IMR-90 (cell line): ENCODE measurements at places on chromosomes 5 and 9. TPM values are rescaled to one million over a fixed set of nuclear protein-coding genes. Genes with fewer than 3 reads are reported as not detected.

The ASPN gene
- total RNA-seq = under 0.01 and 0.28 TPM in 2 replicates

The NEURL1B gene
- total RNA-seq = 1.8 and 1.9 TPM in 2 replicates

The CER1 gene
- total RNA-seq = not detected in 2 replicates

The ZNF354C gene
- 5.6 and 7.2 TPM in 2 replicates for total RNA-seq

The CLPTM1L gene
- 101 and 137 TPM in 2 replicates for total RNA-seq
